ENCODE measurements at places on chromosomes 1 and 21.

DNA sequence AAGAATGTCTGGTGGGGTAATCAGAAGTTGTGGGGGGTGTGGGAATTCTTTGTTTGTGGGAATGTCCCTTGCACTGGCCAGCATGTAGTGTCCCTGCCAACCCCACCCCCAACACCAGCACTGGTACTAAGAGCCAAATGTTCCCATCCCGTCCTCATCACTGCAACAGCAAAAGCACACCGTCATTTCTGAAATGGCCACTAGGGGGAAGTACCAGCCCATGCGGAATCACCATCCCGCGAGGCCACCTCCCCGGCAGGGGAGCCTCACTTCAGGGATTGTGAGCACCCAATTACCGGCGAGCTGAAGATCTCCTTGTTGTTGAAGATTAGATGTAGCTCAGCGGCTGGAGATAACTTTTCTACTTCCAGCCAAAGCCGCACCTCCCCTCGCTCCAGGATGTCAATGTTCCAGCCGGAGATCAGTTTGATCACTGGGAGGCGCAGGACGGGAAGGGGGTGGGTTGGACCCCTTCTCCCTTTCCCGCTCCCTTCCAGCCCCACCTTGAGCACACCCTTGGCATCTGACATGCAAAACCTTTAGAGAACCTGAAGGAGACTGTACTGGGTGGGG, 41.0 kb downstream of the MYOM3 start:
- DNase-seq, result peak; percentile 71

- no peak for DNase-seq
Observed at GRCh38 chr21:45282283-45283034, 5.2 kb downstream of the POFUT2 start.

DNA sequence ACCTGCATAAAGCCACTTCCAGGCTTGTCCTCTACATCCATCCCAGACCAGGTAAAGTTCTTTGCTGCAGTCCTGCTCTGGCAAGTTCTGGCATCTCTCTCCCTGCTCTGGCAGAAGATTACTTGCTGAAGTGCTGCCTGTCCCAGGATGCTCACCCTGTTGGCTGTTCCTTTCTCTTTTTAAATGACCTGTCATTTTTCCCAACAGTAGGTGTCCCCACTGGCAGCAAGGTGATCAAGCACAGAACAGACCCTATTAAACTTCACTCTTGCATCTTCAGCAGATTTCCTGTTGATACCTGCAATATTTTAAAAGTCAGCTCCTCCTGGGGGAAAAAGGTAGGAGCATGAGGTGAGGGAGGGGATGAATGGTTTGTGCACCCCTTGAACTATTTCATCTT, 332.6 kb downstream of the PBX1 start:
- DNase-seq, result no peak

- no peak for DNase-seq
Observed at GRCh38 chr1:33635336-33636012, 163.0 kb downstream of the ZSCAN20 start.

GRCh38 chr1:172383536-172383935, 36.9 kb upstream of the C1orf105 start:
- peak; percentile 58 for DNase-seq

DNA sequence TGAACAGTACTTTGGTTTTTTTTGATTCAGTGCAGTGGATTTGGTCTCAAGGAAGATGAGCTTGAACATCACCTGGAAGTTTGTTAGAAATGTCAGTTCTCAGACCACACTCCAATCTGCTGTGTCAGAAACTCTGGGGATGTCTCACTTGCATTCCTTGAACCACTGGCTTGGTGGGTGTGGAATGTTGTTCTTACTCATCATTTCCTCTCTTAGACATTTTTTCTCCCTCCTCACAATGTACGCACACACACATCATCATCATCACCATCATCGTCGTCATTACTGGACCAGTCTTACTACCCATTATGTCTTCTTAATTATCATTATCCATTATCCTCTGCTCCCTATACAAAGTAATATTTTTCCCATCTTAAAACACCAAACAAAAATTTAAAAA, 91.9 kb upstream of the KCNK2 start:
- no peak for DNase-seq

GRCh38 chr1:145716641-145717345, 2.5 kb upstream of the CD160 start:
- no peak for DNase-seq

GRCh38 chr1:232390590-232390989, 239.3 kb downstream of the SIPA1L2 start:
- DNase-seq, result no peak

DNA sequence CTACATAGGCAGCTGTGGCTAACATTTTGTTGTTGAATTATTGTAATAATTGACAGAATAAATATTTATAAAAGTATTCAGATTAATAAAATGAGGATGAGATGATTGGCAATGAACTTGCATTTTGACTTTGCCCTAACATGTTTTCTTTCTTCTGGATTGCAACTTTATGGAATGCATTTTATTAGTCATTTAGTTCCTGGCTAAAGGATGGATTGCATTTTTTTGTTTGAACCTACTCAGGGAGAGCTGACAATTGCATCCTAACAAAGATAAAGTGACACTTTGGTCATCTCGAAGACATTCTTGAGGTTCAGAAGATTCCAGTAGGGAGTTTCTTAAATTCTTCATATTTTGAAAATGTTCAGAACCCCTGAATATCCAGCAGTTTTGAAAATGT, 37.5 kb downstream of the PGM1 start:
- no peak for DNase-seq

DNA sequence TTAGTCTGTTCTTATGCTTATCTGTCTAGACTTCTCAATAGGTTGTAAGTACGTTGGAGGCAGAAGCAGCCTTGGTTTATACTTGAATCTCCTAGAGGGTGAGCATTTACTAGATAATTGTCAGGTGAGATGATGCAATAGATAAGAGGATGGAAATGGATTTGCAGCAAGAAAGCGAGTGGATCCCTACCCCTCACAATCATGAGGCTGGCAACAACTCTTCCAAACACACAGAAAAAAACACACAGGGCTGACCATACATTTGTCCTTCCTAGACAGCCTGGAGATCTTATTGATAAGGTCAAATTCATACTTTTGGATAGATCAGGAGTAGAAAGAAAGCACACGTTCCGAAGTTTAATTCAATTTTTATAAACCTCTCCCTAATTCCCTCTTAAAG, 481.4 kb upstream of the CAMK1G start:
- DNase-seq, result no peak

GRCh38 chr1:24528744-24529143, 26.1 kb downstream of the RCAN3 start:
- no peak for DNase-seq

- no peak for DNase-seq
Observed at GRCh38 chr1:61420909-61421835, 303.8 kb downstream of the TM2D1 start.

DNA sequence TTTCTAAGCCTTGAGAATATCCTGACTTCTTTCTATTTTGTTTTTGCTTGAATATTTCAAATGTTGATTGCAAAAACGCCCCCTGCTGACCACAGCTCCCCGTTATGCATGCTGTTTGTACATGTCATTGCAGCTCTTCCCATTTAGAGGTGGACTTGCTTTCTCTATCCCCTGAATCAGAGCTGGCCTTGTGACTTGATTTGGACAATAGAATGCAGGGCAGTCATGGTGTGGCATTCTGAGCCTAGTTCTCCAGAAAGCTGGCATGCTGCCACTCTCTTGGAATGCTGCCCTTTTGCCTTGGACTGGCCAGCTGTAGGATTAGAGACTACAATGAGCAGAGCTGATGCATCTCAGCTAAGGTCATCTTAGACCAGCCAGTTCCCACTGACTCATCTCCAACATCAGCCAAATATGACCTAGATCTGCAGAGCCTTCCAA, 1561.5 kb downstream of the MRPL39 start:
- DNase-seq, result peak; percentile 82

DNA sequence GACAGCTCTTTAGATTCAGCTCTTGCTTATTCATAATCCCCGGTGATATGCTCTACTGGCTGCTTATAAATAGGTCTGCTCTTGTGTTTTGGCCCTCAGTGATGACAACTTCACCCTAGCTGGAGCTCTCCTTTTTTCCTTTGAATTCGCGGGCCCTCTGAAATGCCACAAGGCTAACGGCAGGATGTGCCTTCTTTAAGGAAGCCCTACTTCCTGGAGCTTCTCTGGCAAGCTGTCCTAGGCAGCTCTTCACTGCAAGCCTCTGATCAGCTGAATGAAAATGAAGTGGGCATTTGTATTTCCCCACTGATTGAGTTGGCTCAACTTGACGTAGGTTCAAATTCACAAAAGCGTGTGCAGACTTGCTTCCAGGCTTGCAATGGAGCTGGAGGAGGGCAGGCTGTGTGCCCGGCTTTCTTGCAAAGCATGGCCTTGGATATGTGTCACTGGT, 22.2 kb downstream of the SGIP1 start:
- DNase-seq, result no peak

GRCh38 chr1:1537626-1538250, 2.7 kb downstream of the TMEM240 start:
- no peak for DNase-seq

GRCh38 chr1:159663552-159663951, 50.8 kb downstream of the CRP start:
- no peak for DNase-seq

GRCh38 chr1:185314411-185314810, 2.6 kb downstream of the IVNS1ABP start:
- no peak for DNase-seq

DNA sequence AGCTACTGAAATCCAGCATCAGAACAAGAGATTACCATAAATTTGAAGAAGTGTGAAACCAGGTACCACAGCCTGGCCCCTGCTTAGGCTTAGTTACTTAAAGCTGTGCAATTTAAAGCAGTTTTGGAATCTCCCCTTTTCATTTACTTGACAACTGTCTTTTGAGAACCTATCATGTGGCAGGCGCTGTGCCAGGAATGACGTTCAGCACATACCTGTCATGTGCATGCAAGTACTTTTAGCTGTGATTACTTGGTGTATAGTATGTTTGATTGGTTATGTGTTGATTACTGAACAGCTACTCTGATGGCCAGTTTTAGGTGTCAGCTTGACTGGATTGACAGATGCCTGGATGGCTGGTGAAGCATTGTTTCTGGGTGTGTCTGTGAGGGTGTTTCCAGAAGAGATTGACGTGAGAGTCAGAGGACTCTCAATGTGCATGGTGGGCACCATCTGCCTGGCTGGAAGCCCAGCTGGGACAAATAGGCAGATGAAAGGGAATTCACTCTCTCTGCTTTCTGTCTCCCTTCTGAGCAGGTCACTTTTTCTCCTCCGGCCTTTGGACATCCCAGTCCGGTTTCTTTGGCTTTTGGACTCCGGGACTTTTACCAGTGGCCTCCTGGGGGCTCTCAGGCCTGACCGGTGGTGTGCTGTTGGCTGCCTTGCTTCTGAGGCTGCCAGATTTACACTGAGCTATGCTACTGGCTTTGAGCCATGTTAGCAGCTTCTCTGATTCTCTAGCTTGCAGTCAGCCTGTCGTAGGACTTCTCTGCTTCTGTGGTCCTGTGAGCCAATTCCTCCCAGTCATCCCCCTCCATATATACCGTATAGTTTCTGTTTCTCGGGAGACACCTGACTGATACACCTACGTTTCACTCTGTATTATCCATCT, 178.0 kb downstream of the RYR2 start:
- peak; percentile 67 for DNase-seq

- DNase-seq, result no peak
Observed at GRCh38 chr1:37056325-37056724, 22.0 kb upstream of the GRIK3 start.

All from muscle of back (tissue), 13 donors.